ENCODE measurements at places on chromosomes 4 and X.

DNA sequence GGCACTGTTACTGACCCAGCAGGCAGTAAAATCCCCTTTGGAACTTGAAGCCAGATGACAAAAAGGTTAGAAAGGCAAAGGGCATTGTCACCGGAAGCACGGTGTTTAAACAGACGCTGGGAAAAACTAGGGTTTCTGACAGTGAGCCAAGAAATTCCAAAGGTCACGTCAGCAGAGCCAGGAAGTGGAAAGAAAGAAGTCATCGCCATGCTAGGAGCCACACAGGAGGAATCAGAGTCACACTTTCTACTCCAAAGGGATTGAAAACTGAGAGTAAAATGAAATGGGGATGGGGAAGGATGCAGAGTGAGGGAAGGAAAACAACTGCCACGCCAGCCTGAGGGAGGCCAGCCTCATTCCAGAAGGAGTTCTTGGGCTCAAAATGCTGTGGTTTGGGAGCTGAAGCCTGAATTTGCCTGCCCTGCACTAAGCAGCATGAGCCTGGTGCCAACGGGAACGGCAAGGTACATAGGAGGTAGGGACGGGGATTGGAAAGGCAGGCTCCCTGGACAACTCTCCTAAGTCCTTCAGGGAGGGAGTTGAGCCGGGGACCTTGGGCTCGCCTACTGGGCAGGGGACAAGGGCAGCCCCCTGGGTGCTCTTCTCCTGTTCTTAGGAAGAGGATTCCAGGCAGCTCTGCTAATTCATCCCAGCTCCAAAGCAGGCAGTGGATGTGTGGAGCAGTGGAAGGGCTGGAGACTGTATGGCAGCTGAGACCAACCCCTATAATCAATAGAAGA is 66.8 kb downstream of the SOWAHB start:
- no peak for DNase-seq

DNA sequence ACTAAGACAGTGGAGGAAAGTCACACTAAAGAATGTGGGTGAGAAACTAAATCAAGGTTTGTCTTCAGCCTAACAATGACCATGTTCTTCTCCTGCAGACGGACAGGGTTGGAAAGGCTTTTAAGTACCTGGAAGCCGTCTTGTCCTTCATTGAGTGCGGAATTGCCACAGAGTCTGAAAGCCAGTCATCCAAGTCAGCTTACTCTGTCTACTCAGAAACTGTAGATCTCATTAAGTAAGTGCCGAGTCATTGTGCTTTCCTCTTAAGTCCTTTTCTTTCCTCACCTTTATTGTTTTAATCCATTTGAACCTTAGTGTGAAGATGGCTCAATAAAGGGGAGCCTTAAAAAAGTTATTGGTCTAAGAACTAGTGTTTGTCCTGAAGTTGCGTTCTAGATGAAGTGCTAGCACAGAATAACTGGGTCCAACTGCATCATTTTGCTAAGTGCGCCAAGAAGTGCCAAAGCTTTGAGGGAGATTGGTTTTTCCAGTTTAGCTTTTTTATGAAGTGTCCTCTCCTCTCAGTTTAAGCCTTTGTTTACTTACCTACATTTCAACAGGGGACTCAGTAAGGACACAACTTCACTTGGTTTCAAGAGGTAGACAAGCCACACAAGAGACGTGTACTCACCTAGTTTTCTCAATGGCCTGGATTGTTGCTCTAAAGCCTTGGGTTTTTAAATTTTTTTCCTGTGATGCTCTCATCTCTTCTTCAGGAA is 89.3 kb downstream of the KLHL8 start:
- DNase-seq = no peak

GRCh38 chr4:44988011-44988410 is 261.7 kb upstream of the GNPDA2 start:
- DNase-seq = no peak

- DNase-seq = no peak
Measured at GRCh38 chrX:20412871-20413486, 146.3 kb upstream of the RPS6KA3 start.

GRCh38 chrX:114017086-114017485 is 566.8 kb upstream of the HTR2C start:
- no peak for DNase-seq

- no peak for DNase-seq
Measured at GRCh38 chr4:124061413-124061812, 651.1 kb downstream of the ANKRD50 start.

All from NCI-H524 (cell line).